Stimulated activated CD8-positive, alpha-beta memory T cell treated with anti-CD3 and anti-CD28 coated beads, Interleukin-7, amount 100 ng/mL, for 4 hours (primary cell): ENCODE measurements at places on chromosomes 3 and 15.
A peak's percentile ranks its signal among the peaks of the same experiment; 100 is the strongest.

DNA sequence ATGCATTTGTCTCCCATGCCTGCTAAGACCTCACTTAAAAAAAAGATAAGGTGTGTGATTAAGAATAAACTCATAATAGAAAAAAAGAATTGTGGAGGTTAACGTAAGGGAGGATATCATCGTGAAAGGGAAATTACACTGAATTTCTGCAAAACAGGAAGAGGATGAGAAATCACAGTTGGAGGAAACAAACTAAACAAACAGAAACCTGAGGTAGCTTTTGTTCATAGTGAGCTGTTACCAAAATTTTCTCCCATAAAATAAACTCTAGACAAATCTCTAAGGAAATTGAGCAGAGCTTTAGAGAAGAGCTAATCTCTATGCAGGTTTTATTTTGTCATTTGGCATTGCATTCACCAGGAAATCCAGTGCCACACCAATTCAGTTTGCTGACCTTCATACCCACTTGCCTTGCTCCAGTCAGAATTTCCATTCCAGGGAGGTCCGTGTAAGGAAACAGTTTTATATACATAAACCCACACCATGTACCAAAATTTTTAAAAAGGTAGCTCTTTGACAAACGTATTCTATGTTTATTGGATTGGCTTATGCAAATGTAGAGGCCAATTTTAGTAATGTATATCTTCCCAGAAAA is 231.2 kb downstream of the MBNL1 start:
- no peak for DNase-seq

DNA sequence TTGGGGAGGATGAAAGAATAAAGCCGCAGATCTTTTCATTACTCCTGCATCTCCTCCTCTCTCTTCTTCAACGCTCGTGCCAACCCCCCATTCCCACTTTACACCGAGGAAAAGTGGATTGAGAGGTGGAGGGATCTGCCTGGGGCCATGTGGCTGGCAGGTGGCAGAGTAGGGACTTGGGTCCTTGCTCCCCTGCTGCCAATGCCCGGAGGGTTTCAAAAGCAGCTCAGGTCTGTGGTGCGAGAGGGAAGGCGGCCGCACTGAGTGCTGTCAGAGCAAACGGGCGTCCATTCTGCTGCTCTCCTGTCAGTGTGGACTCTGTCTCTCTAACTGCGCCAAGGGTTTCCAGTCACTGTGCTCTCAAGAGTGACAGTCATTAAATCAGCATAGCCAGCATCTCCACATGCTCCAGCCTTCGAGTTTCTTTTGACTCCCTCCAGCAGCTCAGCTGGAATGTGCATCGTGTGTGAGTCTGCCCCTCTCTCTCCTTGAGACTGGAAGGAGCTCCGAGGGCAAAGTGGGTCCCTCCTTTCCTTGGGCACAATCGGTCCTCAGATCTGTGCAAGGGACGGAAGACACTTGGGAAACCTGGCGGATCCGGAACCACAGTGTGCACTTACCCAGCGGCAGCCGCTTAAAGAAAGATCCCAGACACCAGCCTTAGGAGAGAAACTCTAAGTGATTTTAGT is 68.6 kb downstream of the VGLL4 start:
- no peak for DNase-seq

GRCh38 chr3:111737706-111738086 is 121.4 kb upstream of the PHLDB2 start:
- no peak for DNase-seq

DNA sequence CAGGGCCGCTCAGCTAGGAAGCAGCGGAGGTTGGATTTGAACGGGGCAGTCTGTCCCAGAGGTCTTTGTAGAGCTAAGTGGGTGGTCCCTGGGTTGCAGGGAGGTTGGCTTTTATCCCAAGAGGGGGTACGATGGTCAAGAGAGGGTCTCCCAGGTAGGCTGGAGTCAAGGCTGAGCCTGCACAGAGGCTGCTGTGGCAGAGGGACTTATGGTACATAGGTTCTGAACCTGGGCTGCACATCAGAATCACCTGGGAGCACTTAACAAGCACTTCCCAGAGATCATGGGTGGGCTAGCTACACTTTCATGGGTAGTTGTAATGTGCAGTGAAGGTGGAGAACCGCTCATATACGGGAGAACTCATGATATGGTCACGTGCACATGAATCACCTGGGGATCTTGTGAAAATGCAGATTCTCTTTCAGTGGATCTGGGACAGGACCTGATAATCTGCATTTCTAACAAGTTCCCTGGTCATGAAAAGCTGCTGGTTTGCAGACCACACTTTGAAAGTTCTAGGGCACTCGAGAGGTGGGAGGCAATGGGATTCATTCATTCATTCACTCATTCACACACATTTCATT is 2.9 kb upstream of the RASGRF1 start:
- no peak for DNase-seq

DNA sequence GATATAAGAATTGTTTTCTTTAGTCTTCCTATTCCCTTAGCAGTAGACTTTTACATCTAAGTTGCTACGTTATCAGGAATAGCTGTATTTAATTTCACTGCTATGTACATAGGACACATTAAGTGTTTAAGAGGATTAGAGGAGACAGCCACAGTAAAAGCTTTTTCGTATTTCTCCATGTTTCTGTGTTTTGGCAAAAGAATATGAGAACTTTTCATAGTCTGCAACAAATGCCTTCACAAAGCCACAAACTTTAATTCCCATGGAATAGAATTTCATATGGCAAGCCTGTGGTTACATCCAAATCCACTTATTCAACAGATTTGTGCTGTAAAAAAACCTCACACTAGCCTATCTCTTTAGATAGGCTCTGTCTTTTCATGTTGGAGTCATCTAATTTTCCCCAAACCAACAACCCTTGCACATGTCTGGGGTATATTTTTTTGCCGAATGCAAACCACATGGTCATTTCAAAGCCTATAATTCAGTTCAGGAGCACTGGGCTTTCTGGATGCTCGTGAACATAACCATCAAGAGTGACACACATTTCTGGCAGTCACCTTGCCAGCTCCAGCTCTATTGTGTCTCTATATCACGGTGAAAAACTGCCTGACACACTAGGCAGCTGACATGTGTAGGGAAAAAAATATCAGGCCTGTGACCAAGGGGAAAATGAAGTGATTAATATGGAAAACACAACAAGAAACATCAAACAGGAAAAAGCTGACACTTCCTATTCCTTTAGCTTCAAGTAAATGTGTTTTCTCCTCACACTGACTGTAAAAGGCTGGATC is 19.2 kb downstream of the PLD1 start:
- DNase-seq: no peak

GRCh38 chr3:102512734-102513504 is 78.1 kb downstream of the ZPLD1 start:
- no peak for DNase-seq

GRCh38 chr15:77486542-77487468 is 66.1 kb downstream of the HMG20A start:
- no peak for DNase-seq

DNA sequence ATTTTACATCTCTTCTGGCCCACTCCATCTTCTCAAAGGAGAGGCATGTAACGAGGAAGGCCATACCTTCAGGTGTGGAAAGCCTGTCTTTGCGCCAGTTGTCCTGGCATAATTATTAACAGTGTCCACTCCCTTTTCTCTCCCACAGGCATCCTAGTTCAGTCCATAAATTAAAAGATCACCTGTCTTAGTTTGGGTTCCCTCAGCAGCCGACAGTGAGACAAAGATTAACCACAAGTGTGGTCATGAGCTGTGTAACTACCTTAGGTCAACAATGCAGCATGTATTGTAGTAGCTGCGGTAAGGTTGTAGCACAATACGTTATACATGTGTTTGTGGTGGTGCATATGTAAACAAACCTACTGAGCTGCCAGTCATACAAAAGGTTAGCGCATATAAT is 103.3 kb upstream of the GALNT15 start:
- no peak for DNase-seq

GRCh38 chr15:77549576-77550288 is 83.0 kb downstream of the LINGO1 start:
- no peak for DNase-seq

- DNase-seq: no peak
Observed at GRCh38 chr3:33624756-33625155, 93.3 kb downstream of the CLASP2 start.

DNA sequence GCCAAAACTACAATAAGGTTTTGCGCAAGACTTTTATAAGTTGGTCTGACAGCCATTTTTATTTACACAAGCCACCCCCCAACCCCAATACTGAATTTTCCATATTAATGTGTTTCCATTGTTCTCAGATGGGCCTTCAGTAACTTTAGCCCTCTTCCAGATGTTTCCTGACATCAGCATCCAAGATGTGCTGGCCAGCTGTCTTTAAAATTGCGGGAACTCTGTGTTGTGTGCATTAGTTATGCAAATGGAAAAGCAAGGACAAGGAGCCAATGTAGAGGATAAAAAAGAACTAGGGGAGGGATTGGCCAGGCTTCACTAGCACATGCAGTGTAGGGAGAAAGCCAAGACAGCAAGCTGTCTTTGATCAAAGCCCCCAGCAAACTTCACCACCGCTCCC is 45.4 kb downstream of the COMMD2 start:
- DNase-seq: no peak

GRCh38 chr3:69926385-69926784 is 73.1 kb upstream of the SAMMSON start:
- no peak for DNase-seq

GRCh38 chr3:125161607-125162219 is 50.8 kb downstream of the SLC12A8 start:
- no peak for DNase-seq

DNA sequence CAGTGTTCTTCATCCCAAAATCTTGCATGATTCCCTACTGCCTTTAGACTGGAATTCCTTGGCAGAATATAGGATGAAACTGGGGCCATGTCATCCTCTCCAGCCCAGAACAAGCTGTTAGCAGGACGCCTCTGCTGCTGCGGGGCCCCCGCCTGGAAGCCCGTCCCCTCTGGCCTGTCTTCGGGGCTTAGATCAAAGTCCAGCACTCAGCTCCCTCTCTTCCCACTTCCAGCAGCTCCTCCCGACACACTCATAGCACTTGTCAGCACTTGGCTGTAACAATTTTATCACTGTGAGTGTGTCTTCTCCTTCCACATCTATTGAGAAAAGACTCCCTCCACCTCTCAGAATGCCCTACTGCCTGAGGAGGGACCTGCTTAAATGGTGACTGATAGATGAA is 112.0 kb upstream of the HACD2 start:
- no peak for DNase-seq

DNA sequence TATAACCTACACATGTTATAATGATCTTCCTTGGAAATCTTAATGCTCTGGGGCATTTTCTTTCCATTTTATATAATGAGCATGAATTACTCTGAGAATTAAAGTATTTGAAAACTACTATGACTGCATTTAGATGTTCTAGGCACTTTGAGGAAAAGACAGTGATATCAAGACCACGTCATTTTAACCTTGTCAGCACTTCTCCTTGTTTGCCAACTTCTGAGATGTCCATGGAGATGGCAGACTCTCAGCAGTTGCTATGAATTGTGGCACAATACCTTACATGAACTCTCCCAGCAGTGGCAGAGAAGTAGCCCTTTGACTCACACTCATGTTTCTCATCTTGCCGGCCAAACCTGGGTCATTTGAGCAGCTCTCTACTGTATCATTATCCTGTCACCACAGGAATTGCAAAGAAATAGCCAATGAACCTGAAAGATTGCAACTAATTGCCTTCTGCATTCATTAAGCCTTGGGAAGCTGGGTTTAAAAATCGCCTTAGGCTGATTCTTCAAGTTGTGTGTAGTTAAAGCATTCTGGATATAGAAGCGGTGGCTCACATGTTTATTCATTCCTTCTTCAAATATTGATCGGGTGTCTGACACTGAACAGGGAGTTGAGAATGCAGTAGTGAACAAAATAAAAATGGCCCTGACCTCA is 272.2 kb upstream of the CFAP20DC start:
- no peak for DNase-seq

GRCh38 chr3:194348354-194348753 is 2.8 kb downstream of the CPN2 start:
- DNase-seq: no peak

DNA sequence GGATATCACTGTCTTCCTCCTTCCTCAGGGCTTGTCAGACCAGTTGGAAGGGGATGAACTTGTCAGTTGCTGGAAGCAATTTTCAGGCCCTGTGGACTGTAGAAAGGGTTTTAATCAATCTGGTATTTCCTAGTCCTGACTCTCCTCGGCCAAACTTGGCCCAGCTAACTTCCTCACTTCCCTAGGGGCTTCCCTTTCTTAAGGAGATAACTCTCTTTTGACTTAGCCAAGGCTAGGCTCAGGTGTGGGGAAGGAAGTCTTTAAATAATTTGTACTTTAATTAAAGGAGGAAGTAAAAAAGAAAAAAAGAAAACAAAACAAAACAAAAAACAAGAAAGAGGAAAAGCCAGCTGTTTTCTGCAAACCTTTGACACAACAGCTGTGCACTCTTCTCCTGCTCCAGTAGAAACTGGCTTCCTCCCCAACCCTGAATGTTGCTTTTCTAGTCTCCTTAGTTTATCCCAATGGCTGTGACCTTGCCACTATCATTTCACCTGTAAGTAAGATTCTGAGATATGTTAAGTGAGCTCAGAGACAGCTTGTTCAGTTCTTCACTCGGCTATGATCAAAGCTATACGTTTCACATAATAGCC is 53.0 kb upstream of the ST3GAL6 start:
- DNase-seq: no peak

- peak; percentile 15 for DNase-seq
Observed at GRCh38 chr3:184380185-184380626, 352 bp downstream of the CHRD start.

- DNase-seq: no peak
Observed at GRCh38 chr3:58993547-58993946, 56.3 kb downstream of the CFAP20DC start.

GRCh38 chr3:151863611-151864010 is 9.8 kb upstream of the SUCNR1 start:
- no peak for DNase-seq

- no peak for DNase-seq
Observed at GRCh38 chr3:195394024-195394423, 48.8 kb downstream of the ACAP2 start.

- DNase-seq: no peak
Observed at GRCh38 chr3:30180310-30181177, 425.9 kb upstream of the TGFBR2 start.

DNA sequence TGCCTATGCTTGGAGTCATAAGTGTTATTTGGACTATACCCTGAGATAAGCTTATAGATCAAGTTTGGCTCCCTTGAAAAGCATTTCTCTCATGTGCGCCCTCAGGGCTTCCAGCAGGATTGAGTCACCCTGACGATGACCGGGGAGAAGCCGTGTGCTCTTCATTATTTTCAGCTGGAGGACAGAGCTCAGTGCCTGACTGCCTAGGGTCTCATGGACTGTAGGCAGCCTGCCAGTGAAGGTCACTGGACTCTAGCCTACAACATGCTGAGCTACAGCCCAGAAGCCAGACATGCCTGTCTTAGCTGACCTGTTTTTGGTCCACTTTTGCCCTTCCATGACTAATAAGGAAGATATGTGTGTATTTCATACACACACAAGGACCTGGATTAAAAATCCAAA is 31.6 kb upstream of the NUDT16 start:
- no peak for DNase-seq

DNA sequence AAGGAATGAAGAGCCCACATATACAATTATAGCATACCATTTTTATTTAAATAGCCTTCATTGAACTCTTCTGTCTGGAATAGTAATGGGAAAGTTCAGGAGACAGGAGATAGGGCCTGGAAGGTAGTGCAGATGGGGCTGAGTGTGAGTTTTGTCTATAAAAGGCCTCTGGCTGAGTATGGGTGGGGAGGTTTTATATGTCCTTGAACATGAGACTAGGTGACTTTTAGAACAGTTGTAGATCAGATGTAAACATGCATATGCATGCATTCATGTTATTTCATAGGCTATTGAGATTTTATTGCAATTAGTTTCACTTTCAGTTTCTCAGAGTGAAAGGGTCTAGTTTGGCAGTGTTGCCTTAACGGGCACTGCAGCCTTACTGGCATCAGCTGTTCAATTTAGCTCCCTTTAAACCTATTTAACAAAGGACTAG is 27.1 kb downstream of the CGGBP1 start:
- peak; percentile 2 for DNase-seq
